Mucosa of gallbladder (tissue), 1 donor: ENCODE measurements at places on chromosomes 4 and X. TPM values are rescaled to one million over a fixed set of nuclear protein-coding genes. Genes with fewer than 3 reads are reported as not detected.

Gene ARMCX2
- 57.9 TPM for total RNA-seq

DNA sequence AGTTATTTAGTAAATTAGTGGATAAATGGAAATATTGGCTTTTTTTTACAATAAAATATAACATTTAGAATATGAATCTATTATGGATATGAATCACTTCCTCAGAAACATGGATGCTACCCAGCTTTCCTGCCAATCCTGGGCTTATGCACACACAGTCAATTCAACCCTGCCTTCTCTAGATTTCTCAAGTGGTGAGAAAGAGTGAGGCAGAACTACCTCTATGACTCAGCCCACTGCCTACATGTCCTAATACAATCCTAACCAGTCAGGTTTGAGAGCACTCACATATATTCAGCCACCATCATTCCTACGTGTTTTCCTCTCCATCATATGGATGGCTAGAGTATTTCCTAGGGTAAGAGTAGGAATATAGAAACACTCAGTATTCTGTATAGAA, 91.1 kb upstream of the ANKRD50 start:
- no peak for DNase-seq

- no peak for DNase-seq
Measured at GRCh38 chrX:36214924-36215323, 295.4 kb downstream of the CFAP47 start.

GRCh38 chr4:8437281-8437680, 3.2 kb downstream of the ACOX3 start:
- DNase-seq = no peak

Gene FOXR2
- total RNA-seq = not detected

- no peak for DNase-seq
Measured at GRCh38 chrX:107713543-107714205, 61.9 kb downstream of the TSC22D3 start.

- no peak for DNase-seq
Measured at GRCh38 chr4:16989371-16989770, 90.9 kb upstream of the LDB2 start.

Gene COL25A1
- 0.55 TPM for total RNA-seq

- no peak for DNase-seq
Measured at GRCh38 chr4:42391981-42392380, 5.3 kb upstream of the SHISA3 start.

Gene AKAP4
- not detected for total RNA-seq

GRCh38 chrX:47273011-47273730, 40.4 kb downstream of the USP11 start:
- DNase-seq = no peak

Gene POU3F4
- 0.52 TPM for total RNA-seq

- no peak for DNase-seq
Measured at GRCh38 chrX:3384327-3384726, 37.9 kb upstream of the MXRA5 start.

GRCh38 chrX:13360146-13360545, 40.3 kb upstream of the ATXN3L start:
- no peak for DNase-seq

Gene AMBN
- not detected for total RNA-seq

- DNase-seq = no peak
Measured at GRCh38 chr4:168503652-168504362, 7.0 kb downstream of the PALLD start.

- DNase-seq = no peak
Measured at GRCh38 chr4:4914965-4915845, 55.7 kb downstream of the MSX1 start.

DNA sequence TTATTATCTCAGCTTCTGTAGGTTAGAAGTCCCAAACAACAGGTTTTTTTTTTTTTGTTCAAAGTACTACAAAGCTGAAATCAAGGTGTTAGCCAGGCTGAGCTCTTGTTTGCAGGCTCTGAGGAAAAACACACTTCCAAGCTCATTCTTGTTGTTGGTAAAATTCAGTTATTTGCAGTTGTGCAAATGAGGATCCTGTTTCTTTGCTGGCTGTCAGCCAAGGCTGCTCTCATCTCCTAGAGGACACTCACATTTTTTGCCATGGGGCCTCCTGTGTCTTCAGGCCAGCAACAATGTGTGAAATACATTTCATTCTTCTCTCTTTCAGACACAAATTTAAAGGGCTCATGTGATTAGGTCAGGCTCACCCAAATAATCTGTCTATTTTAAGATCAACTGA, 60.3 kb upstream of the HSD17B10 start:
- DNase-seq = no peak

GRCh38 chr4:167428156-167428555, 193.9 kb upstream of the SPOCK3 start:
- no peak for DNase-seq

DNA sequence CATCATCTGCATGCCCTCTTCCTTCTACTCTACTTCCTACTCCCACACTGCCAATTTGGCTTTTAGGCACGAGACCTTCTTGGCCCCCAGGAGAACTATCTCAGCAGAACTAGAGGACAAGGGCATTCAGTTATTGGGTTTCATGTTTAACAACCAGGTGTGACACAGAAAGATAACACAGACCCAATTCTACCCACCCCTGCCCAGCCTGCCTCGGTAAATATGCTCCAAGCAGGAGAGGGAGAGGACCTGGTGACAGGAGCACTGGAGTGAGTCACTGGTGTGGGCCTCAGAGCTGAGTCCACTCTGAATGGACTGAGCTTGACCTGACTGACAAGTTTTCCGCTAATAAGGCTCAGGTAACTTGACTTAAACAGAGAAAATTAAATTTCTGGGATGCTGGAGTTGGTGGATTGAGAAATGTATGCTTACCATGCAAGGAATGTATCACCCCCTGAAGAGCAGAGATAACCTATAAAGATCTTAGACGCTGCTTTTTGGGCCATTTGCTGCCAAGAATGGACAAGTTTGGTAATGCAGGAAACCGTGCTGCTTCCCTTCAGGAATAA, 52.5 kb downstream of the CASP3 start:
- peak; percentile 19 for DNase-seq

Gene KDR
- 24.0 TPM for total RNA-seq

GRCh38 chrX:109440475-109440874, 41.4 kb downstream of the GUCY2F start:
- no peak for DNase-seq

DNA sequence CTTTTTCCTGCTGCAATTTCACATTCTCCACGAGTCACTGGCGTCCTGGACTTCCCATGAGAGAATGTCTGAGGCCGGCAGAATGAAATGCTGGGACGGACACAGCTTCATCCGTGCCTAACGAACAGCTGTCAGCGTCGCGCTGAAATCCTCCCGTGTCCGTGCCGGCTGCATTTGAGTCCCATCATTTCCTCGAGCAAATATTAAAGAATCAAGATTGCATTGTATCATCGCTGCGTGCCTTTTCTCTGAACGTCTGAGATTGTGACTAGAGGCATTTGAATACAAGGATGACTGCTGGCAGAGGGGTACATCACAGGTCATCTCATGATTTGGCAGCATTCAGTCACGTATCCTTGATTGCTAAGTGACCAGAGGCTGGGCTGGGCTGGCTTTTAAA, 279.9 kb downstream of the ASMT start:
- DNase-seq = no peak

DNA sequence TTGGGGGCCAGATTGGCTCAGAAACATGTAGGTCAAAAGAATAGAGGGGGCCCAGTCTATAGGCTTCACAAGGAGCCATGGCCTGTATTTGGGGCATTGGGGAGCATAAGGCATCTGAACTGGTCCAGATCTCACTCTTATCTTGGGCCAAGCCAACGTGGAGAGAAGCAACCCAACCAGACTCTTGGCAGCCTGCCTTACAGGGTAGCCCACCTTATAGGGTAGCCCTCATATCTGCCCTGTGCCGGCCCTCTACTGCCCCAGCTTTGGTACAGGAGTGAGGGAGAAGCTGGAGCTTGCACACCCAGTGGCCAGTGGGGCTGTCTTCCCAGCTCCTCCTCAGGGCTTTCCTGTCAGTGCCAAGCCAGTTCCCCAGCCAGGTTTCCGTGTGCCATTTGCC, 142.2 kb downstream of the AMMECR1 start:
- no peak for DNase-seq

- no peak for DNase-seq
Measured at GRCh38 chr4:71293705-71294104, 45.1 kb upstream of the SLC4A4 start.

Gene USP26
- not detected for total RNA-seq

DNA sequence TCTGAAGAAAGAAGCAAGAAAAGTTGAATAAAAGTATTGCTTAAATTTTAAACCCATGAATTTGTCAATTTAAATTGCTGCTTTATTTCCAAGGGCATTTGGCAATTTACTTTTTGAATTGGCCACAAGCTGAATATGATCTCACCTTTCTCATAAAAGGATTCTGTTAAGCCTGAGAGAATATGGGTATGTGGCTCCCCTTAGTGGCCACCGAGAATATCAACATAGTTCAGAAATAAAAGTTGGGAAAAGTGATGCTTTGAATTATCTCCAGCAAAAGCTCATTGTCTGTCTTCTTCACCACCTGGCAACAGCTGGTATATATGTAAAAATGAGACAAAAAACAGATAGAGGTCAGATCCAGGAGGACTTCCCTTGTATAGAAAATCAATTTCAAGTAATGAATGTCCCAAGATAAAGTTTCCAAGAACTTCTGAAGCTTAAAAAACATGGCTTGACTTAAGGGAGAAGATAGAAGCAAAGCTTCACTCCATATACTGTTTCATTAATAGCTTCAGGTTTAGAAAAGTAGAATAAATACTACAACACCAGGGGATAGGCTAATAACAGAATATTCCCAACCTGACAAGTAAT, 290.7 kb upstream of the FAM241A start:
- DNase-seq = no peak

Gene NAT8L
- 0.40 TPM for total RNA-seq

- no peak for DNase-seq
Measured at GRCh38 chrX:153244767-153245166, 65.7 kb downstream of the MAGEA1 start.

Gene MAGEA12
- not detected for total RNA-seq
